Fibroblast of skin of left quadriceps (primary cell): ENCODE measurements at places on chromosomes 11 and 22.
A peak's percentile ranks its signal among the peaks of the same experiment; 100 is the strongest.

- DNase-seq, result no peak
These were observed 256.3 kb downstream of the BRD1 start for GRCh38 chr22:49571326-49571725.

GRCh38 chr11:3136546-3137455 lies 28.3 kb downstream of the OSBPL5 start:
- DNase-seq, result no peak

GRCh38 chr11:102192349-102193066 lies 82.3 kb downstream of the YAP1 start:
- no peak for DNase-seq

DNA sequence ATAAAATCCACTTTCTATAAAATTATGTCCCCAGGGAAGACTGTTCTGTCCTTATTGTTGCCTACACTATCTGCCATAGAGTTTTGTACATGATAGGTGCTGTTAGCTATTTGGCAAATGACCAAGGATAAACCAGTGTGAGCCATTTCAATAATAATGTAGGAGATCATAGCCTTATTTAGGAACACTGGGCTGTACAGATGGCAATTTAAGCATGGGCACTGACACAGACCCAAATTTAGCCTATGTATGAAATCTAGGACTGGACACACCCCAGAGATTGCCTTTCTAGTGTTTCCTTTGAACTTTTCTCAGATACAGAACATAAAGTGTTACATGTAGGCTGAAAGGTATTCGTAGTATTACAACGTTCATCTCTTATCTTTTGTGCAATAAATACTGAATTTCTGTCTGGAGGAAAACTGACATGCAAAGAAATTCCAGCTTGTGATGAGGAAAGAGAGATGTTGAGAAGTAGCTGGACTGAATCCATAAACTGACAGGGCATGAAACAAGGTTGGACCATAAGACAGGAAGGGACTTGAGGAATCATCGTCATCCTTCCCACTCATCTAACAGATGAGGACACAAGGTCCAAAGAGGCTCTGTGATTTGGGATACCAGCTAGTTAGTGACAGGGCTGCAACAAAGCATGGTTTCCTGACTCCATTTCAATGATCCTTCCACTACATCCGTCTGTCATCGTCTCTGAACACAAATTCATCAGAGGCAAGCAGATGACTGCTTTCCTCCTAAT lies 60.3 kb downstream of the TMPRSS5 start:
- DNase-seq, result no peak

DNA sequence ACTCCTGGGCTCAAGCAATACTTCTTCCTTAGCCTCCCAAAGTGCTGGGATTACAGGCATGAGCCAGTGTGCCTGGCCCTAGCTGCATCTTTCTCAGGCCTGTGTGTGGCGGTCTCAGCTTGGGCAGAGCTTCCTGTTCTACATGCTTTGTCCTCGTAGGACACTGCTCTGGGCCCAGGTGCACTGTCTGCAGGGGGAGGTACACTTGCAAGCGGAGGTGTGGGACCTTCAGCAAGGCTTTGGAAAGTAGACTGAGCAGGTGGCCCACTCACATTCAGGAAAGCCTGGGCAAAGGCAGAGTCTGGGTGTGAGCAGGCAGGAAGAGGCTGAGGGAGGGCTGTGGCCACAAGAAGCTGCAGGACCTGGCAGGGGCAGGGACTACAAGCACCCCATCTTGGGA lies 33.6 kb upstream of the SUSD2 start:
- no peak for DNase-seq

- no peak for DNase-seq
These were observed 119.9 kb downstream of the KIAA1671 start for GRCh38 chr22:25072406-25072805.

- DNase-seq, result no peak
These were observed 7.2 kb downstream of the TTLL1 start for GRCh38 chr22:43081968-43082367.

GRCh38 chr11:110734790-110735189 lies 22.6 kb upstream of the ARHGAP20 start:
- no peak for DNase-seq

- no peak for DNase-seq
These were observed 5.1 kb downstream of the USP35 start for GRCh38 chr11:78193806-78194205.

DNA sequence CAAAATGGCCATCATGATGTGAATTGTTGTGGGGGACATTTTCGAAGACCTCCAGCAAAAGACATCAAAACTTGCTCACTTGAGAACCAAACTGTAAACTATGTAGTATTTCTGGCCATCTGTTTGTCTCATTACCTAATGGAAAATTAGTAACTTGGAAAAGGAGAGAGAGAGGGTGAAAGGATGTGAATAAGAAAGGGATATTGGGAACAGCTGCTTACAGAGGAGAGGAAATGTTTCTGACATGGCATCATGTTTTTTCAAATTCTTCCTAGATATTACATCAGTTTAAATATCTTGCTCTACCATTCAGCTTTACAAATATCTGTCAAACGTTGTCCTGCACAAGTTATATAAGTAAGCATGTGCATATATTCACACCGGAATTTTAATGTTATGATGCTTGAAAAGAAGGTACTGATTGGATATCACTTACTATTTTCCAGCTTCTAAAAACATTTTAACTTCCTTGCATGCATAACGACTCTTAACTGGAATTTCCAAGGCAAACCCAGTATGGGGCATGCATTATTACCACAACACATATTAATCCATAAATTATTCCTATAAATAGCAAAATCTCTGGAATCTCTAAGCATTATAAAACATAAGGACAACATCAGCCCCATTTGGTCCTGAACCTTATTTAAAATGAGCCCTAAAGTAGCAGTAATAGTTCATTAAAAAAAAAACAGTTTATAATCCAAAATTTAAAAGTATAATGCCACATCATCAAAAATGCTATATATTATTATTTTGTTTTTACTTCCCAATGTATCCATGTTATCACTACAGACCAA lies 20.0 kb downstream of the GUCY1A2 start:
- DNase-seq, result peak; percentile 89

- no peak for DNase-seq
These were observed 43.0 kb upstream of the CCDC134 start for GRCh38 chr22:41757502-41757901.

GRCh38 chr22:41682033-41682807 lies 6.4 kb downstream of the SNU13 start:
- DNase-seq, result peak; percentile 60

GRCh38 chr11:2892967-2893528 lies 7.5 kb upstream of the CDKN1C start:
- no peak for DNase-seq

DNA sequence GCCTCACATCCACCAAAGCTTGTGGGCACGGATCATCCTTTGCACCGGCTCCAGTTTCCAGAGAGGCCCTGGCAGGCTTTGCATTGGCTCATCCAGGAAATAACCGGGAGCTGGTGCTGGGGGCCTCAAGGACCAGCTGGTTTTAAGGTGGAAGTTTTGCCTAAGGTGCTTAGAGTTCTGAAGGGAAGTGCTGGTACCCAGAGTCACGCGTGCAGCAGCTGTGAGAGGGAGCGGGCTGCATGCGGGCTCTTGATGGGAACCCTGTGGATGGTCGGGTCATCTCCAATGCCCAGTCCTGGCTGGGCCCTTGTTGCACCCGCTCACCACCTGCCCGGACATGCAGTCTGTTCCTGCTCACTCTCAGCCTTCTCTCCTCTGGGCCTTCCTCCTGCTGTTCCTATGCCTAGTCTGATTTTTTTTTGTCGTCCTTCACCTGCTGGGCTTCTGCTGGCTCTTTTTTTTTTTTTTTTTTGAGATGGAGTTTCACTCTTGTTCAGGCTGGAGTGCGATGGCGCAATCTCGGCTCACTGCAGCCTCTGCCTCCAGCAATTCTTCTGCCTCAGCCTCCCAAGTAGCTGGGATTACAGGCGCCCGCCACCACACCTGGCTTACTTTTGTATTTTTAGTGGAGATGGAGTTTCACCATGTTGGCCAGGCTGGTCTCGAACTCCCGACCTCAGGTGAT lies 24.0 kb upstream of the PRR5 start:
- no peak for DNase-seq

- no peak for DNase-seq
These were observed 32.6 kb downstream of the WNT11 start for GRCh38 chr11:76173663-76174062.

DNA sequence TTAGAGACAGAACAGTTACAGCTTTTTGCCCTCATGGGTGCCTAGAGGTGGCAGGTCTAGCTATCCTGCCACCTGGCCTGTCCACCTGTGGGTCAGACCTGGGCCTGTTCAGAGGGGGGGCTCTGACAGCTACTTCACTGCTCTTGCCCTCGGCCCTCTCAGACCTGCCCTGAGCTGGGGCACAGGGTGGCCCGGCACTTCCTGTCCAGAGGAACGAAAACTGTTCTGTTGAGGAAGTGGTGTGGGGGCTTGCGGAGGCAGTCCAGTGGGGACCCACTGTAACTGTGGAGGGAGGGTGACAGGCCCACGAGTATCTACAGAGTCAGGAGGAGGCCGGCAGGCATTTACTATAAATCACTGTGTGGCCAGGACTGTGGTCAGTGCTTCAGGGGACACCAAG lies 16.2 kb downstream of the TESMIN start:
- DNase-seq, result no peak

GRCh38 chr11:34447044-34447443 lies 8.3 kb downstream of the CAT start:
- no peak for DNase-seq

GRCh38 chr11:57867966-57868365 lies 106.4 kb downstream of the CTNND1 start:
- no peak for DNase-seq

DNA sequence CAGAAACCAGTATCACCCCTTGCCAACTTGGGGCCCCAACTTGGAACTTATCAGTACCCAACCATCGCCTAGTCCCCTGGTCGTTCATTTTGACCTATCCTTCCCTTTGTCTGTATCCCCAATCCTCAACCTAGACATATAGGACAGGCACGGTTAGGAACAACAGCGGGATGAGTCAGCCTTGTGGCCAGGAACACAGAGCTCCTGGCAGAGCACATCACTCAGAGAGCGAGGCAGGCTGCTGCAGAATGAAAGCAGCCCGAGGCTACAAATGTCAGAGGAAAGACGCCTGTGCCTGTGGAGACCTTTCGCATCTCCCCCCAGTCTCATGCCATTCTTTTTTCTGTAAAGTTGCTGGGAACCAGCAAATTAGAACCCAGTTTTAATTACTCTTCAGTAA lies 14.6 kb downstream of the DKK3 start:
- no peak for DNase-seq

DNA sequence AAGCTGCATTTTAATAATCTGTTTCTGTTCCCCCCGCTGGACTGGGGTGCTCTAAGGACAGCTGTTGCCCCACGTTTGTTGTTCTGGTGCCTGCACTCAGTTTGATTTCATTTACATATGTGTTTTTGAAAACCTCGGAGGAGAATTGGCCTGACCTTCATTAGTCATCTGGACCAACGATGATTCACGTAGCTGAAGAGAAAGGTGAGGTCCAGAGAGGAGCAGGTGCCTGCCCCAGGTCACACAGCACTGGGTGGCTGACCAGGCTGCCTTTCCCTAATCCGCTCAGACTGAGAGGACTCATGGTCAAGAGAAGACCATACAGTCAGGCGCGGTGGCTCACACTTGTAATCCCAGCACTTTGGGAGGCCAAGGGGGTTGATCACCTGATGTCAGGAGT lies 3.8 kb downstream of the CSDC2 start:
- DNase-seq, result no peak

DNA sequence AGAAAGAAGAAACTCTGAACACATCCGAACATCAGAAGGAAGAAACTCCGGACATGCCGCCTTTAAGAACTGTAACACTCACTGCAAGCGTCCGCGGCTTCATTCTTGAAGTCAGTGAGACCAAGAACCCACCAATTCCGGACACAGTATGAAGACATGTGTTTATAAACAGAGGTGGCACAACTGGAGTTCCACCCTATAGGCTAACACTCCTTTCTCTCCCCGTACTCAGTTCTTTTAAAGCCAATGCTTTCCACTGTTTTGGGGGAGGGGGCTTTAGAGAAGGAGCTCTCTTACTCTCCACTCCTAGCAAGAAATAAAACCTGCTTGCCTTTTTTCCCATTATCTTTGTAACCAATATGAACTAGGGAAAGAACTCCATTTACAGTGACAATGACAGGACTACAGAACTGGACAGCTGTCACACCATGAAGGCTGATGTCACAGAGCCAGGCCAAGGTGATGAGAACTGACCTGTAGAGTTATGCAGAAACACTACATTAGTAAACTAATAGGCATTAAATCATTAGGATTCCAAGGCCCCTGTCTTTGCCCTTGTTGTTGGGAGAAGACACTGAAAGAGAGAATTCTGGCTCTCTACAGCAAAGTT lies 733 bp downstream of the TRIM5 start:
- no peak for DNase-seq

DNA sequence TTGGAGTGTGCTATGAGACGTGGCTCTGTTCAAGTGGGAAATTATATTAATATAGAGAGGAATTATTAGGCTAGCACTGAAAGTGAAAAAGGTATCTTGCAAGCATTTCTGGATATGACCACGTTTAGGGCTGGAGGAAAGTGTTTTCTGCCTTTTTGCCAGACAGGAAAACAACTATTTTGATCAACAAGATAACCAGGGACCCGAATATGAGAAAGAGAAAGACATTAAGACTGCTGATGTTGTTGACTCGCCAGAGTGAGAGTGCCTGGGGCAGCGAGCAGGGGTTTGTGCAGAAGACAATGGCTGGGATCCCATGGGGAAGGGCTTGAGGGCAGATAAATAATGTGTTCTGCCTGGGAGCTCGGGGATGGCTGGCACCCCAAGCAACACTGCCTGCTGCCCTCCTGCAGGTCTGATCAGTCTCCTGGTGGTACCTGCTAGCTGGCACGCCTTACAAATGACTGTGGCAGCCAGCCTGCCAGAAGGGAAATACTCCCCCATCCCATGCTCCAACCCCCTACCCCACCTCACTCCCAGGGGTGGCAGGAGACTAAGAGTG lies 23.1 kb upstream of the CHST1 start:
- no peak for DNase-seq

- no peak for DNase-seq
These were observed 117.6 kb downstream of the LDLRAD3 start for GRCh38 chr11:36061471-36061870.

- DNase-seq, result peak; percentile 9
These were observed 573 bp downstream of the PPFIA1 start for GRCh38 chr11:70270877-70271648.

- peak; percentile 28 for DNase-seq
These were observed 20.1 kb downstream of the TSSC4 start for GRCh38 chr11:2420502-2421225.

- DNase-seq, result no peak
These were observed 126.5 kb downstream of the RASSF10 start for GRCh38 chr11:13135385-13136271.

- no peak for DNase-seq
These were observed 27.8 kb downstream of the RELT start for GRCh38 chr11:73404048-73404447.

- DNase-seq, result no peak
These were observed 100.1 kb downstream of the KCNQ1OT1 start for GRCh38 chr11:2599561-2600189.

- DNase-seq, result no peak
These were observed 14.0 kb downstream of the BBS1 start for GRCh38 chr11:66524304-66525040.
